Sigmoid colon (tissue), 7 donors: ENCODE measurements at places on chromosomes 4 and X.

DNA sequence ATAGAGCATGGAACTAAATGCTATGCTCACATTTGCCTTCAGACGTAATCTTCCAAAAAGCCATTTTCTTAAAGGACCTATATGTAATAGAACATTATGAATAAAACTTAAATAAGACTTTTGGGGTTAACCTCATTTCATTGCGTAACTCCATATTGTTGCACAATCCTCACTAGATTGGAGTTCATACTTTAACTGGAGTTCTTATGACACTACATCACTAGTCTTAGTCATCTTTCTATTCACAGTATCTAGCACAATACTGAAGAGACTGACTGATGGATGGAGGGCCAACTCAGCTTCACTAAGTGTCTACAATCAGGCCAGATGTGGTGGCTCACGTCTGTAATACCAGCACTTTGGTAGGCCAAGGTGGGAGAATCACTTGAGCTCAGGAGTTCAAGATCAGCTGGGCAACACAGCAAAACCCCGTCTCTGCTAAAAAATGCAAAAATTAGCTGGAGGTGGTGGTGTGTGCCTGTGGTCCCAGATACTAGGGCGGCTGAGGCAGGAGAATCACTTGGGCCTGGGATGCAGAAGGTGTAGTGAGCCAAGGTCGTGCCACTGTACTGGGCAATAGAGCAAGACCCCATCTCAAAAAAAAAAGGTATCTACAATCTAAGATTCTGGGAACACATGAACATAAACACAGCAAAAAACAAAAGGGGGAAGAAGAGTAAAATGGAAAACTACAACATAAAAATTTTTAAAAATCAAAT, 80.8 kb upstream of the MAB21L2 start:
- no peaks in the 10 kb centered on the region for H3K27me3 ChIP-seq
- no peak overlapping the region for H3K4me3 ChIP-seq
- H3K27ac ChIP-seq: peak overlapping the region; percentile 48
- H3K36me3 ChIP-seq: no peaks in the 10 kb centered on the region
- no peak for DNase-seq
- no peaks in the 10 kb centered on the region for H3K4me1 ChIP-seq

DNA sequence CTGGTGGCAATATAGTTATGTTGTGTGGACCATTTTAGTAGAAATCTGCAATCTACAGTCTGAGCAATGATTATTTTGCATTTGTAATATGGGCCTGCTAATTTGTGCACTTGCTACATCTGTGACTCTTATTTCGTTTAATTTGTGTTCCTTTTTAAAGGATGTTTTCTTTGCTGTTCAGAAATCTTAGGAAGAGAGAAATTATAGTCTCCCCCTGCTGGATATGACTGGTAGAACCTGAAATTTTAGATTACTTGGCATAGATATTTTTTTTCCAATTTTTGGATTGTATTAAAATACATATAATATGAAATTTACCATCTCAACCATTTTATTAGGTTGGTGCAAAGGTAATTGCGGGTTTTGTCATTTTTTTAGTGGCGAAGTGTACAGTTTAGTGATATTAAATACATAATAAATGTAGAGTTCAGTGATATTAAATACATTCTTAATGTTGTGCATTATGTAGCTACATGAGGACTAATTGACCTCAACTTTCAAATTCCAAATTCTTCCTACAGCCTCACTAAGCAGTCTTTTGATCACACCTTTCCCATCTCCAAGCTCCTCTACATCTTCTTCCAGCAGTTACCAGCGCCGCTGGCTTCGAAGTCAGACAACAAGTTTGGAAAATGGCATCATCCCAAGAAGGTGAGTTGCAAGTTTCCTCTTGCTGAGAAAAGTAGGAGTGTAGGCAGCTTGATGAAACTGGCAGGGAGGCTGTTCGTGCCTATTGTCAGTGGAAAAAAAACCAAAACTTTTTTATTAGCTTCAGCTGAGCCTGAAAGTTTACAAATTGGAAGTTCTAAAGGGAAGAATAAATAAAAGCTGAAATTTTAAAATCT, 82.2 kb downstream of the FNIP2 start:
- no peak overlapping the region for H3K4me3 ChIP-seq
- no peak for DNase-seq
- H3K36me3 ChIP-seq: peaks cover 7% of the 10 kb centered on the region
- H3K27me3 ChIP-seq: no peaks in the 10 kb centered on the region

- H3K27ac ChIP-seq: no peak overlapping the region
- no peak for DNase-seq
- H3K27me3 ChIP-seq: peaks cover 5% of the 10 kb centered on the region
- peaks cover 5% of the 10 kb centered on the region for H3K4me1 ChIP-seq
- no peaks in the 10 kb centered on the region for H3K36me3 ChIP-seq
- no peak overlapping the region for H3K4me3 ChIP-seq
Measured at GRCh38 chrX:17656035-17656418, 81.3 kb upstream of the SCML1 start.

GRCh38 chr4:74671080-74671698, 123.1 kb downstream of the BTC start:
- no peaks in the 10 kb centered on the region for H3K36me3 ChIP-seq
- peaks cover 6% of the 10 kb centered on the region for H3K4me1 ChIP-seq
- H3K4me3 ChIP-seq: no peak overlapping the region
- H3K27me3 ChIP-seq: no peaks in the 10 kb centered on the region

DNA sequence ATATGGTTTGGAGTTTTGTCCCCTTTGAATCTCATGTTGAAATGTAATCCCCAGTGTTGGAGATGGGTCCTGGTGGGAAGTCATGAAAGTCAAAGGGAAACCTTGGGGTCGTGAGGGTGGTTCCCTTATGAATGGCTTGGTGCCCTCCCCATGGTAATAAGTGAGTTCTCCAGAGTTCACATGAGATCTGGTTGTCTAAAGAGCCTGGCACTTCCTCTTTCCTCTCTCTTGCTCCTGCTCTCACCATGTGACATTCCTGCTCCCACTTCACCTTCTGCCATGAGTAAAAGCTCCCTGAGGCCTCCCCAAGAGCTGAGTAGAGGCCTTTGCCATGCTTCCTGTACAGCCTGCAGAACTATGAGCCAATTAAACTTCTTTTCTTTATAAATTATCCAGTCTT, 5.5 kb upstream of the IL15 start:
- no peaks in the 10 kb centered on the region for H3K27me3 ChIP-seq
- H3K36me3 ChIP-seq: no peaks in the 10 kb centered on the region
- no peak for DNase-seq
- H3K27ac ChIP-seq: no peak overlapping the region
- H3K4me1 ChIP-seq: peaks cover 10% of the 10 kb centered on the region

DNA sequence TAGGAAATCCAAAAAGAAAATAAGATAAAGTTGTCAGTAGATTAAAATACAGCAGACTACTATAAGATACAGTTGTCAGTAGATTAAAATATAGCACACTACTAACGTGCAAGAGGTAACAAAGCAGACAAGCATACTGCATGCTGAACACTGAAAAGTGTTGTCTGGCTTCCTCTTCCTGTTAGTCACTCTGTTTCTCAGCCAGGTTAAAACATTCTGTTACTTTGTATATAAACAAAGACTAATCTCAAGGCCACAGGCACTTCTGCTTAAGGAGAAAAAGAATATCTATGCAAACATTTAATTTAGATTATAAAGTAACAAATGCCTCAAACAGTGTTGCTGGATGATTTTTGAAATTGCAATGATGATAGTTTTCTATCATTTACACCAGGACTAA, 41.0 kb upstream of the SCD5 start:
- peaks cover 39% of the 10 kb centered on the region for H3K36me3 ChIP-seq
- no peaks in the 10 kb centered on the region for H3K27me3 ChIP-seq
- H3K4me1 ChIP-seq: peaks cover 23% of the 10 kb centered on the region
- H3K27ac ChIP-seq: peak overlapping the region; percentile 42
- no peak overlapping the region for H3K4me3 ChIP-seq
- DNase-seq: no peak

- no peak overlapping the region for H3K27ac ChIP-seq
- no peak overlapping the region for H3K4me3 ChIP-seq
- no peaks in the 10 kb centered on the region for H3K27me3 ChIP-seq
Measured at GRCh38 chr4:183304067-183304466, 16.0 kb downstream of the CLDN22 start.

DNA sequence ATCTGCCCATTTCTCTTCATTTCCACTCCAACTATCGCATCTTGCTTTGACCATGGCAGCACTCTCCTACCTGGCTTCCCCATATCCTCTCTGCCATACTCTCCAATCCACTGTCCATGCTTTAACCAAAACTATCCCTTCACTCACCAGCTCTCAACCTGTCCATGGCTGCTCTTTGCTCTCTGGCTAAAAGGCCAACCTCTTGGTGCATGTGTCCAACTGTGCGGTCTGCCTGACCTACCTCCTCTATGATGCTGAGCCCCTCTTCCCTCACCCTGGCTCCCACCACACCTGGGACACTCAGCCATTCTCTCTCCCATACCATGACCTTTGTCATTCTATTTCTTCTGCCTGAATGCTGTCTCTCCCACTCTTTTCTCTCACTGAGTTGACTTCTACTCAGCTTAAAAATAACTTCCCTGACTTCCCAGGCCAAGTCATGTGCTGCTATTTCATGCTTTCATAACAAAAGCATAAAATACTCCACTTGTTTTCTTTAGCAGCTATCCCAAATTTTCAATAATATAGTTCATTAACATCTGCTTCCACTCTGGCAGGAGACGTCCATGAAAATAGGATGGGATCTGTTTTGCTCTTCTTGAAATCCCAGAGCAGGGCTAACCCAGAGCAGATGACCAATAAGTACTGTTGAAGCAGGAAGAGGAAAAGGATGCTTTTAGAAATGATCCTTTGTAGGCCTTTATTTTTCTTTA, 29.8 kb upstream of the KLF3 start:
- H3K27ac ChIP-seq: no peak overlapping the region
- no peak for DNase-seq
- H3K27me3 ChIP-seq: no peaks in the 10 kb centered on the region
- no peak overlapping the region for H3K4me3 ChIP-seq
- H3K4me1 ChIP-seq: peaks cover 7% of the 10 kb centered on the region

DNA sequence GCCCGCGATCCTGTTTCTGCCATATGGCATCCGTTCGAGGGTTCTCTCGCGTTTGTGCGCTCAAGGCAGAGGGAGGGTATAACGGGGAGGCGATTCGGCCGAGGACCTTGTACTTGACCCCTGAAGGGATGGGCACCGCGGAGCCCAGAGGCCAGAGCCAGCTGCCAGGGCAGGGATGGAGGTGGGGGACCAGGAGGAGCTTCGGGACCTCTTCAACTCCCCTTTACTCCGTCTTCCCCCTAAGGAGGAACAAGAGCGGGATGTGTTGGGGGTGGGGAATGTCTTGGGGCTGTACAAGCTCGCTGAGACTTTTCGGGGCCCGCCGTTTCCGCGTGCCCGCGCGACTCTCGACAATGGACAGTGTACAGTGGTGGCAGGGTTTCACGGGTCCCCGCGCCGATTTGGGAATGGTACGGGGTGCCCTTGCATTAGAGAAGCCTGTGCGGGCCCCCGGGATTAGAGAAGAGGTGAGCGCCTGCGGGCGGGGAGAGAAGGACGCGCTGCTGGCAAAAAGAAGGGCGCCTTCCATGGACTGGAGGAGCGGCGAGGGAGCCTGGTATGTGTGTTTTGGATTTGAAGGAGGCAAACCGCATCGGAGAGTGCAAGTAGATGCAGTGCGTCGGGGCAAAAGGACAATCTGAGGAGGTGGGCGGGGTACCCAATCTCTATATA, 760 bp downstream of the UGT8 start:
- H3K4me3 ChIP-seq: peak overlapping the region; percentile 47
- peaks cover 22% of the 10 kb centered on the region for H3K4me1 ChIP-seq
- no peak overlapping the region for H3K27ac ChIP-seq
- no peak for DNase-seq
- H3K36me3 ChIP-seq: no peaks in the 10 kb centered on the region

DNA sequence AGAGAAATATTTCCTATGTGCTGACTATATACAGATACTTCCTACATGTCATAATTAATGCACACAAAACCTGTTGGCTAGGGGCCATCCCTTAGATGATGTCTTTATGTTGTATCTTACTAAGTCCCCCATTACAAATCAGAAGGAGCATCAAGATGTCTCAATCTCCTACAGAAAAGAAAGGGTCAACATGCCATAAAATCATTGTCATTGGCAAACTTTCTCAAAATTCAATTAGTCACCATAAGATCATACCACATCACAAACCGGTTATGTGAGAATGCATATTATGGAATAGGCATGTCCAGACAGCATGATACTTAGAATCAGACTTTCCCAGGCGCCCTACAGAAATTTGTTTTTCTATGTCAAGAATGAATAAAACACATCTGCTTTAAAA, 175.2 kb upstream of the TET2 start:
- H3K27me3 ChIP-seq: no peaks in the 10 kb centered on the region
- H3K4me1 ChIP-seq: no peaks in the 10 kb centered on the region
- no peak for DNase-seq

DNA sequence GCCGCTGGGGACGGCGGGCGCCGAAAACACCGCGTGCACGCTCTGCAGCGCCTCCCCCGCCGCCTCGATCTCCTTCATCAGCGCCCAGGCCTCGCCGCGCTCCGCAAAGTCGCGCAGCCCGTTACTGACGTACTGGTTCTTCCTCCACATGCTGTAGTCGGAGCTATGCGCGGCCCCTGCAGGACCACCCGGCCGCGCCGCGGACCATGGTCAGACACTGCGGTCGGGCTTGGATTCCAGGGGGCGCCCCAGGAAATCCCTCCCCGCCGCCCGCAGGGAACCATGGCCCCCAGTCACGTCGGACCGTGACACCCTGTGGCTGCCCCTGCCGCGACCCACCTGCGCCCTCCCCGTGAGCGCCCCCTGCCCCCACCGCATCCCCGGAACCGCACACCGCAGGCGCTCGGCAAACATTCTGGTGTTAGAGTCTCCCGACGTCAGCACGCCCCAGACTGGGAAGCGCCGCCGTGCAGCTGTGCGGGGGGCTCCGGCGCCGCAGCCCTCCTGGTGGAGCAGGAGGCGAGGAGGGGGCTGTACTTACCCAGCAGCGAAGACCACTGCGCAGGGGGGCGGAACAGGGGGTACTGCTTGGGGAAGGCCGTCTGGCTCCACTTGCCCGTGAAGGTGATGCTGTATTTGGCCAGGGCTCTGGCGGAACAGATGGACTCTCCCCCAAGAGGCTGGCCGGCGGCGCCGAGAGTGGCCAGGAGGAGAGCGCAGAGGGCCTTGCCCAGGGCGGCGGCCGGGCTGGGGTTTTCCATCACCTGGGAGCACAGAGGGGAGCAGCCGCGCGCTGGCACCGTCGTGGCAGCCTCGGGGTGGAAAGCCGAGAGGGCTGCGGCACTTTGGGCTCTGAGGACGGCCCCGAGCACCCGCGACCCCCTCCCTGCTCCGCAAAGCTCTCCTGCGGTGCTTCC, 814 bp downstream of the SPON2 start:
- H3K27ac ChIP-seq: peak overlapping the region; percentile 66
- H3K4me1 ChIP-seq: peaks cover 66% of the 10 kb centered on the region
- peak overlapping the region; percentile 53 for H3K4me3 ChIP-seq
- DNase-seq: peak; percentile 71
- H3K36me3 ChIP-seq: no peaks in the 10 kb centered on the region

DNA sequence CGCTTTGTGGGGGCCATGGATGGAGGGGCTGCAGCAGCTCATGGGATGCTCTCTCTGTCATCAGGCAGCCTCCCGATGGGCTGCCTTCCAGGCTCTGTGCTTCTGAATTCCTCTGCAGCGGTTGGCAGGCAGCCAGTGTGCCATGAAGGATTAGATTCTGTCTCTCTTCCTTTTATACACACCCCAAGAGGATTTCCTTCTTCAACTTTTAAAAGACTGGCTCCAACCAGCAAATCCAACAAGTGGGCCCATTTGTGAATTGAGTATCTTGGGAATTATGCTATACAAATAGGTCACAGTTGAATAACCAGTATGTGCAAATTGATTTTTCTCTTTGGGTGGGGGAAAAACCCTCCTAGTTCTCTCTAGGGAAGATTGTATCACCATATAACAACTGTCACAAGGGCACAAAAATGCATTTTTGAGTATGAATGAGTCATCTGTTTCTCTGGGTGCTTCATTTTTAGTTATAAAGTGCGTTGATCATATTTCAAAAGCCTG, 96.8 kb upstream of the FAT1 start:
- H3K4me3 ChIP-seq: no peak overlapping the region
- DNase-seq: peak; percentile 73
- no peaks in the 10 kb centered on the region for H3K36me3 ChIP-seq
- H3K27ac ChIP-seq: no peak overlapping the region
- no peaks in the 10 kb centered on the region for H3K27me3 ChIP-seq
